Endodermal cell (in vitro differentiated cells): ENCODE measurements at places on chromosomes 11 and 22. TPM values are rescaled to one million over a fixed set of nuclear protein-coding genes. Genes with fewer than 3 reads are reported as not detected.

DNA sequence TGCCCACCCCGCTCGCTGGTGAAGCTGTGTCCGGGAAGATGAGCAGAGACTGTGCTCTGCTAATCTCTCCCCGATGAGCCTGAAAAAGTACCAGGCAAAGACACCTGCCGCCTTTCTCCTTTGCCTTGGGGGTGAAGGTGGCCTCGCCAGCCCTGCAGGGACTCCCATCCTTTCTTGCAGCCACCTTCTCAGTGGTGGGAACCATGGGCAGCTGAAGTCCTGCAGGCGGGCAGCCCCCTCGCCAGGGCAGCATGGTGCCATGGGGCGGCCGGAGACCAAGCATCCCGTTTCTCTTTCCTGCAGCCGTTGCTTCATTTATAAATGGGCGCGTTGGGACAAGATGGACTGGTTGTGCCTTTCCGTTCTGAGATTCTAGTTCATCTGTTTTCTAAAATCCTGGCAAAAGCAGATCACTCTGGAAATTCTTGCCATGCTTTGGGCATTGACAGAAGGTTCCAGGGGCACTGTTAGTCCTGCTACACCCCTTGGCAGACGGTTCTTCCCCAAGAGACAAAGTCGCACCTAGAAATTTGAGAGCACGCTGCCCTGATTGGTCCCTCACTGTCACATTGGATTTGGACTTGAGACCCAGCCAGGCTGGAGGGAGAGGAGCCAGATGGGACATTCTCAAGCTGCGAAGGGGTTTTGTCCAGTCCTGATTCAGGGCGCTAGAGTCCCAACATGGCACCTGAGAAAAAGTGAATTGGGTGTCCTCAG is 7.5 kb downstream of the CTTN start:
- peaks cover 84% of the 10 kb centered on the region for H3K36me3 ChIP-seq
- no peak overlapping the region for H3K4me3 ChIP-seq
- no peak overlapping the region for H3K27ac ChIP-seq
- H3K4me1 ChIP-seq: no peaks in the 10 kb centered on the region

- no peak for DNase-seq
- no peaks in the 10 kb centered on the region for H3K36me3 ChIP-seq
- H3K27ac ChIP-seq: no peak overlapping the region
- H3K4me1 ChIP-seq: no peaks in the 10 kb centered on the region
Observed at GRCh38 chr11:116718955-116719501, 53.8 kb downstream of the BUD13 start.

ACRV1 gene
- not detected in 3 replicates for total RNA-seq

GGTLC3 gene
- not detected in 2 replicates for total RNA-seq

DNA sequence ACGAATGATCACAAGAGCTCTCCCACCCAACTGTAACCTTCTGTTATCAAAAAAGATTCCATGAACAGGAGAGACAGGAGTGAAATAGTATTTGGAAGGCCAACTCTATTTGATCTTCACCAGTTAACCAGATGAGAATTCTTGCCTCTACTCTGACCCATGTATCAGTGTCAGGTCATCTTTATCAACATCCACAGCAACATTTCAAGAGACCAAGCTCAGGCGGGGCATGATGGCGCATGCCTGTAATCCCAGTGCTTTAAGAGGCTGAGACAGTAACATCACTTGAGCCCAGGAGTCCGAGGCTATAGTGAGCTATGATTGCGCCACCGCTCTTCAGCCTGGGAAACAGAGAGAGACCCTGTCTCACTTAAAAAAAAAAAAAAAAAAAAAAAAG is 62.3 kb downstream of the GAB2 start:
- peak overlapping the region; percentile 70 for H3K27ac ChIP-seq
- DNase-seq: no peak
- H3K27me3 ChIP-seq: no peaks in the 10 kb centered on the region
- peaks cover 9% of the 10 kb centered on the region for H3K36me3 ChIP-seq

- no peaks in the 10 kb centered on the region for H3K36me3 ChIP-seq
- peak; percentile 65 for DNase-seq
- no peaks in the 10 kb centered on the region for H3K27me3 ChIP-seq
Observed at GRCh38 chr11:67374571-67375281, 1.3 kb upstream of the CLCF1 start.

GRCh38 chr22:45531441-45532234 is 29.0 kb downstream of the FBLN1 start:
- peak overlapping the region; percentile 63 for H3K27ac ChIP-seq
- no peaks in the 10 kb centered on the region for H3K4me1 ChIP-seq
- no peaks in the 10 kb centered on the region for H3K27me3 ChIP-seq
- no peak for DNase-seq
- no peak overlapping the region for H3K4me3 ChIP-seq

TTC36 gene
- 0.46 to 0.61 TPM (median 0.56 TPM) in 3 replicates for total RNA-seq

DNA sequence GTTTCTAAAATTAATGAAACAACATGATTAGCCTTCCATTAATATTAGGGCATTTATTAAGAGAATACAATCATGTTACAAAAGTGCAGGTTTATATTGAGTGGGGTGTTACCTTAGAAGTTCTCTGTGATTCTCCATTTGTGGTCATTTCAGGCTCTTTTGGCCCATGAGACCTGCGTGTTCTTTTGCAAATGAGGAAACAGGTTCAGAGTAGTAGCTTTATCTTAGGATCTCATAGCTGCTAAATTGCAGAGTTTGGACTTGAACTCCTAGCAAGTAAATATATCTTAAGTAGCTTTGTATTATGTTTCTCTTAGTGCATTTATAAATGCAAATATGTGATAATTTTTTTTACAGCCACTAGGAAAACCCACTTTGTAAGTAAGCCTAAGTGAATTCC is 18.3 kb downstream of the FAR1 start:
- no peak for DNase-seq
- H3K27me3 ChIP-seq: no peaks in the 10 kb centered on the region
- H3K36me3 ChIP-seq: peaks cover 5% of the 10 kb centered on the region
- H3K27ac ChIP-seq: no peak overlapping the region
- H3K4me3 ChIP-seq: peak overlapping the region; percentile 16
- peaks cover 28% of the 10 kb centered on the region for H3K4me1 ChIP-seq

DNA sequence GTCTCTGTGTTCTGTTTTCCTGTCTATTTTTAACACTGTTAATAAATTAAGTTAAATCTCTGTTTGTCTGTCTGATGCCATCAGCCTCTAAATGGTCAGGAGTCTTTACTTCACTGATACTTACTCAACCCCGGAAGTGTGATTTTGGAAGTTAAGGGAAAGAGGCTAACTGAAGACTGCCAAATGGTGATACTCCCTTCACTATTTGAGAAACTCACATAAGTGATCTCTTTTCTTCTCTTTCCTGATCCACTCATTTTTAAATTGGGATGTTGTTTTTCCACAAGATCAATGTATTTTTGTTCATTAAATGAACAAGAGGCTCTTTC is 389 bp upstream of the CASP12 start:
- H3K27ac ChIP-seq: no peak overlapping the region
- H3K36me3 ChIP-seq: no peaks in the 10 kb centered on the region
- DNase-seq: no peak
- no peaks in the 10 kb centered on the region for H3K27me3 ChIP-seq
- H3K4me1 ChIP-seq: no peaks in the 10 kb centered on the region

MS4A4E gene
- total RNA-seq: 0.20 and 0.31 TPM in 2 replicates

DNA sequence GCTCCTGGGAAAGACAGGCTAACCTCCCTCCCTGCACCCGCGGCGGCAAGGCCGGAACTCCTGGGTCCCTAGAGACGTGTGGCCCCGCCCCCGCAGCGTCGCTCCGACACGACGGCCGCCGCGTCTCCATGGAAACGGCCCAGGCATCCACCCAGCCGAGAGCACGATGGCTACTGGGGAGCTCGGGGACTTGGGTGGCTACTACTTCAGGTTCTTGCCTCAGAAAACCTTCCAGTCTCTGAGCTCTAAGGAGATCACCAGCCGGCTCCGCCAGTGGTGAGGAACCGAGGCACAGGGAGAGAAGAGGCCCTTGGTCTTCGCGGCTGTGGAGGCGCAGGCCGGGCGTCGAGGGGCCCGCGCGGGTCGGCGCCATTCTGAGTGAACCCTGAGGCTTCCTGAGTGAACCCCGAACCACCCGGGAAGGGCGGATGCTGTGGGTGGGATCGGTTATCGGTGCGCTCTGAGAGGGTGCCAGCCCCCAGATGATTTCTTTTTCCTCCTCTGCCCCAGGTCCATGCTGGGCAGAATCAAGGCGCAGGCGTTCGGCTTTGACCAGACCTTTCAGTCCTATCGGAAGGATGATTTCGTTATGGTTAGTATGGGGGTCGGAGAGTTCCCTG is at the start of gene CFAP300:
TSS of gene CFAP300 (plus strand) at position 133 of the 620 bp plus-strand sequence. CDS start at position 167, 34 bp downstream.
- H3K36me3 ChIP-seq: no peaks in the 10 kb centered on the region
- no peaks in the 10 kb centered on the region for H3K4me1 ChIP-seq
- H3K27me3 ChIP-seq: no peaks in the 10 kb centered on the region
- peak within 1 kb of the TSS; percentile 66 for H3K27ac ChIP-seq

DNA sequence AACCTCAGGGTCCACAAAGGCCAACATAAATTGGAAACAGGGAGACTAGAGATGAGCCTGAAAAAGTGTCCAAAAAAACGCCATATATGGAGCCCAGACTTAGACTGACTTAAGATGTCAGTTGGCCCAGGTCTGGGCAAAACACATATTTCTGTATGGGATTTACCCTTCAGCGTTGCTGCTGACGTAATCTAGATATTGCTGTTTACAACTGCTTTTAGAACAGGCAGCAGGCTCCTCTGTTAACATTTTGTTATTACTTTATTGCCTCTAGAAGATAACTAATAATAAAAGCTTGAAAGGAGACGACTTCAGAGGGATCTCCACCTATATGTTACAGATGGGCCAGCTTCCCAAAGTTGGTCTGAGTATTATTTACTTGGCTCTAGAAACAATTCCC is 8.7 kb downstream of the ME3 start:
- H3K36me3 ChIP-seq: no peaks in the 10 kb centered on the region
- H3K27ac ChIP-seq: no peak overlapping the region
- H3K4me3 ChIP-seq: no peak overlapping the region
- no peaks in the 10 kb centered on the region for H3K4me1 ChIP-seq

- H3K27ac ChIP-seq: no peak overlapping the region
- H3K4me1 ChIP-seq: no peaks in the 10 kb centered on the region
- H3K36me3 ChIP-seq: no peaks in the 10 kb centered on the region
- DNase-seq: peak; percentile 13
- H3K27me3 ChIP-seq: no peaks in the 10 kb centered on the region
Observed at GRCh38 chr11:69367211-69367964, 73.4 kb downstream of the MYEOV start.

GUCD1 gene
- 67.2 and 73.6 TPM in 2 replicates for total RNA-seq

GRCh38 chr11:33179348-33179803 is 18.1 kb upstream of the CSTF3 start:
- H3K27me3 ChIP-seq: no peaks in the 10 kb centered on the region
- no peaks in the 10 kb centered on the region for H3K36me3 ChIP-seq
- no peak for DNase-seq

GRCh38 chr11:67213178-67213621 is 53.1 kb upstream of the GRK2 start:
- no peak for DNase-seq
- no peak overlapping the region for H3K4me3 ChIP-seq
- H3K36me3 ChIP-seq: peaks cover 69% of the 10 kb centered on the region
- H3K27ac ChIP-seq: no peak overlapping the region
- H3K27me3 ChIP-seq: no peaks in the 10 kb centered on the region
- no peaks in the 10 kb centered on the region for H3K4me1 ChIP-seq

DNA sequence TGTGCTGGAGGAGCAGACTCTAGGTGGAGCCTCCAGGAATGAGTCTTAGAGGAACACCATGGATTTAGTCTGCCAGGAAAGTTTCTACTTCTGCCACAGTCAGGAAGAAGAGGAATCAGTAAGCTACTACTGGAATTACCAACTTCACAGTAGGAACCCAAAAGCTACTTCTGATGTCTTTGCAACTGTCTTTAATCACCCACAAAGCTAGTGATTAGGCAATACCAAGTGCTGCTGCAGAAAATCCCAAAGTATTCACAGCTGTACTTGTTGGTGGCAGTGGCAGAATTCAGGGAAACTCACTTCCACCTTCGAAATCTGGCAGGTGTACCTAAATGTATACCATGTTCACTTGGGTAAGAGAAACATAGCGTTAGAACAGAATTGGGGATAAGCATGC is 264.5 kb upstream of the SORL1-AS1 start:
- H3K27ac ChIP-seq: no peak overlapping the region
- peaks cover 6% of the 10 kb centered on the region for H3K4me1 ChIP-seq
- no peaks in the 10 kb centered on the region for H3K36me3 ChIP-seq

SORL1 gene
- 46.2 and 57.5 TPM in 2 replicates for total RNA-seq

DNA sequence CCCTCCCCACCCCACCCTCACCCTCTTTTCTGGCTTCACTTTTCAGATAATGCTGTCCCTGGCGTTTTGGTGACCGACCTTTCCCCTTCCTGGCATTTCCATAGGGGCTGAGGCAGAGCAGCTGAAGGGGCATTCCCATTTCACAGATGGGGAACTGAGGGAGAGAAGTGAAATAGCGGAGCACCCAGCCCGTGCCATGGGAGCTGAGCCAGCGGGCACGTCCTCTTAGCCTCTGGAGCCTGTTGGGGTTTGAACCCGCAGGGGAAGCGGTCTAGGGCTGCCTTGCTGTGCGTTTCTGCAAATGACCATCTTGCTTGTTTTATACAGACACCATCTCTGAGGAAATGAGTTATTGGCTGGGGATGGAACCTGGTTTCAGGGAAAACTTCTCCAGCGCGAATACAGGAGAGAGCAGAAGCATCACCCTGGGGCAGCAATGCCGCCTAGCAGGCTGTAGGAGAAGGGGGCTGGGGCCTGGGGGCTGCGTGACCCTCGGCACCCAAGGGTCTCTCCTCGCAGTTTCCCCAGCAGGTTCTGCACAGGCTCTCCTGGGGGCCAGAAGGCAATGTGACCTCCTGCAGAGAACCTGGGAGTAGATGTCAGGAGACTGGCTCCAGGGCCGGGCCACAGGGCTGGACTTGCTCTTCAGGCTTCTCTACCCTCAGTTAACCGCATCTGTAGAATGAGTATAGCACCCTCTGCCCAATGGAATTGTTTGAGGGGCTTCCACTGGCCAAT is 1.5 kb downstream of the PTPRJ start:
- DNase-seq: no peak
- H3K36me3 ChIP-seq: no peaks in the 10 kb centered on the region
- H3K27ac ChIP-seq: no peak overlapping the region
- no peaks in the 10 kb centered on the region for H3K27me3 ChIP-seq

DNA sequence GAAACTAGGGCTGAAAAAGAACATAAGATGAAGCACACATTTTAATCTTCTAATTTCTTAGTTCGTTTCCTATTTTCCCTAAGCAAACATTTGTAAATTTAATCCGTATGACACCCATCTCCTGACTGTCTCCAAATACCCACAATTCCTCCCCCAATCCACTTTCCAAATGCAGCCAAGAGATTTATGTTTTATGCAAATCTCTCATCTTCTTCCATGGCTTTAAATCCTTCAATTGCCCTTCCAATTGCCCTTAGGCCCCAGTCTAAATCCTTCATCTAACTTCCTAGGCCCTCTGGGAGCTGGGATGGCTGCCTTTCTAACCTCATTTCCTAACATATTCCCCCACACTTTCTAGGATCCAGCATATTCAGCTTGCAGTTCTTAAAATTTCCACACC is 18.0 kb upstream of the POU2AF1 start:
- H3K36me3 ChIP-seq: no peaks in the 10 kb centered on the region
- H3K27me3 ChIP-seq: no peaks in the 10 kb centered on the region
- H3K4me3 ChIP-seq: no peak overlapping the region
- H3K27ac ChIP-seq: no peak overlapping the region

FAM180B gene
- 0.16 and 0.20 TPM in 2 replicates for total RNA-seq

GRCh38 chr11:126570489-126570888 is 215.0 kb downstream of the ST3GAL4 start:
- peaks cover 3% of the 10 kb centered on the region for H3K4me1 ChIP-seq
- no peak overlapping the region for H3K27ac ChIP-seq

GRCh38 chr22:42271906-42272305 is 1.5 kb upstream of the TCF20 start:
- peaks cover 11% of the 10 kb centered on the region for H3K36me3 ChIP-seq
- no peaks in the 10 kb centered on the region for H3K27me3 ChIP-seq
- no peak overlapping the region for H3K4me3 ChIP-seq
- no peak overlapping the region for H3K27ac ChIP-seq

GRCh38 chr11:122743949-122744348 is 88.4 kb downstream of the UBASH3B start:
- H3K27me3 ChIP-seq: peaks cover 9% of the 10 kb centered on the region
- H3K36me3 ChIP-seq: no peaks in the 10 kb centered on the region
- H3K4me1 ChIP-seq: peaks cover 3% of the 10 kb centered on the region
- H3K27ac ChIP-seq: no peak overlapping the region
